ENCODE measurements at places on chromosomes 13 and 19.
A peak's percentile ranks its signal among the peaks of the same experiment; 100 is the strongest.

- no peak for DNase-seq
Measured at GRCh38 chr19:5091684-5092480, 123.0 kb downstream of the KDM4B start.

GRCh38 chr19:53965091-53965490 lies 2.4 kb downstream of the CACNG8 start:
- no peak for DNase-seq

GRCh38 chr13:53807251-53807834 lies 778.7 kb downstream of the OLFM4 start:
- DNase-seq, result no peak

- DNase-seq, result peak; percentile 89
Measured at GRCh38 chr19:20999731-21000352, 20.6 kb upstream of the ZNF430 start.

DNA sequence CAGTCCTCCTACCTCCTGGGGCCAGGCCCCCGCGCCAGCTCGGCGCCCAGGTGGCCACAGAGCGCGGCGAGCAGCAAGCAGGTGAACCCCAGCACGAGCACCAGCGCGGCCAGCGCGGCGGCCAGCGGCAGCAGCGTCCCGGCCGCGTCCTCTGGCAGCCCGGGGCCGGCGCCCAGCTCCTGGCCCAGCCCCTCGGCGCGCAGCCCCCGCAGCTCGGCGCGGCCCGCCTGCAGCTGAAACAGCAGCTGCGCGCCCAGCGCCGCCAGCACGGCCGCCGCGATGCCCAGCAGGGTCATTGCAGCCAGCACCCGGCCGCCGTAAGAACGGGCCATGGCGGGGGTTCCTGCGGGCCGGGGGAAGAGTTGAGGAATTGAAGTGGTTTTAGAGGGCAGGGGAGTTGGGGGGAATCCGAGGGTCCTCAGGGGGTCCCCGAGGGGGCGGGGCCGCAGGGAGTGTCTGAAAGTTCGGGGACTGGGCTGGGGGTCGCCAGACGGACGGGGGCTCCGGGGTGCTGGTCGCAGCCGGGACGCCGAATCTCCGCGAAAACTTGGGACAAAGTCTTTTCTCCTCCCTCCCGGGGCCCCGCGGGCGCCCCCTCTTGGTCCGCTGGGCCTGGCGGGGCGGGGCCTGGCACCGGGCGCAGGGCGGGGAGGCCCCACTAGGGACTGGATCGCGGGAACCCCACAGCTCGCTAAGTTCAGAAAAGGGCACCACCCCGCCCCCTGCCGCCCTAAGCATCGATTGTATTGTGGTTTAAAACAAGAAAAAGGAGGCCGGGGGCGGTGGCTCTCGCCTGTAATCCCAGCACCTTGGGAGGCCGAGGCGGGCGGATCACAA lies at the start of gene TMEM221:
TSS of gene TMEM221 (minus strand) at position 538 of the 837 bp plus-strand sequence. CDS start at position 332, 206 bp downstream.
- no peak for DNase-seq

DNA sequence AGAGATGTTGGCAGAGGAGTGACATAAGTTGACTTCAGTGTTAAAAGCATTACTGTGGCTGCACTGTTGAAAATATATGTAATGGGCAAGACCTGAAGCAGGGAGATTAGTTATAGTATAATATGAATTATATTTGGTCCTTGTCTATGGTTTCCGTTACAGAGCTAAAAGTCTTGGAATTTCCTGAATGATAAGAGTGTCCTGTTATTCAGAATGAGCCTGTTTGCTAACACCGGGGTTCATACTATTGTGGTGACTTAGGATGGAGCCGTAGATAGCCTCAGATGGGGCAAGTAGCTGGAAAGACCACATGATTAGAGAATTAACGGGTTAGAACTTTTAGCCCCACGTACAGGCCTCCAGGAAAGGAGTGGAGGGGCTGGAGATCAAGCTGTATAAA lies 5.7 kb downstream of the USPL1 start:
- DNase-seq, result no peak

DNA sequence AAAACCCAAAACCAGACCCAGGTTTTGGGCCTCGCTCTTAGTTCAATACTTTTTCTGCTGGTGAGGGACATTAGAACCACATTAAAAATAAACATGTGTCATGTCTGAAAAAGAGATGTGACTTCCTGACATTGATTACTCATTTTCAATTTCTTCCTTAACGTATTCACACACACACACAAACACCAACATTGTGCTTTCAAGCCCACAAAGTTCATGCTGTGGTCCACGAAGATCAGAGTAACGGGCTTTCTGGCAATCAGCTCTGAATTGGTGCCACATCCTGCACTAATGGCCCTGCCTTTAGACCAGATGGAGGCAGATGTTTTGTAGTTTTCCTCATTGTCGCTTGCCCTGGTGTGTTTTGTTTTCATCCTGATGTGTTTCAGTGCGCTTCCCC lies 47.9 kb upstream of the POMP start:
- DNase-seq, result no peak

DNA sequence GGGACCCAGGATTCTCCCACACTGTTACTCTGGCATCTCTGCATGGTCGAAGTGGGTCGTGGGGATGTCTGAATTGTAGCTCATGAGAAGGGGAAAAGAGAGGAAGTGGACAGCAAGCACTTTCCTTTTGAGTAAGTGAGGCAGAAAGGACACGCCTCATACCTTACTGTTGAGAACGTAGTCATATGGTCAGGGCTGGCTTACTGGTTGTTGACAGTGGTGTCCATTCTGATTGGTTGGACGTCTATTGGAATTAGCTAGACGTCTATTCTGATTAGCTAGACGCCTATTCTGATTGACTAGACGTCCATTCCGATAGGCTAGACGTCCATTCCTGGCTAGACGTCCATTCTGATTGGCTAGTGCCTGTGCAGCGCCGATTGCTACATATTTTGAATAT lies 12.4 kb downstream of the GRIN2D start:
- no peak for DNase-seq

- DNase-seq, result no peak
Measured at GRCh38 chr13:109105899-109106298, 476.5 kb downstream of the MYO16 start.

GRCh38 chr19:5590151-5590864 lies 22.6 kb upstream of the TINCR start:
- DNase-seq, result no peak

GRCh38 chr19:28463493-28464053 lies 749.4 kb downstream of the UQCRFS1 start:
- no peak for DNase-seq

DNA sequence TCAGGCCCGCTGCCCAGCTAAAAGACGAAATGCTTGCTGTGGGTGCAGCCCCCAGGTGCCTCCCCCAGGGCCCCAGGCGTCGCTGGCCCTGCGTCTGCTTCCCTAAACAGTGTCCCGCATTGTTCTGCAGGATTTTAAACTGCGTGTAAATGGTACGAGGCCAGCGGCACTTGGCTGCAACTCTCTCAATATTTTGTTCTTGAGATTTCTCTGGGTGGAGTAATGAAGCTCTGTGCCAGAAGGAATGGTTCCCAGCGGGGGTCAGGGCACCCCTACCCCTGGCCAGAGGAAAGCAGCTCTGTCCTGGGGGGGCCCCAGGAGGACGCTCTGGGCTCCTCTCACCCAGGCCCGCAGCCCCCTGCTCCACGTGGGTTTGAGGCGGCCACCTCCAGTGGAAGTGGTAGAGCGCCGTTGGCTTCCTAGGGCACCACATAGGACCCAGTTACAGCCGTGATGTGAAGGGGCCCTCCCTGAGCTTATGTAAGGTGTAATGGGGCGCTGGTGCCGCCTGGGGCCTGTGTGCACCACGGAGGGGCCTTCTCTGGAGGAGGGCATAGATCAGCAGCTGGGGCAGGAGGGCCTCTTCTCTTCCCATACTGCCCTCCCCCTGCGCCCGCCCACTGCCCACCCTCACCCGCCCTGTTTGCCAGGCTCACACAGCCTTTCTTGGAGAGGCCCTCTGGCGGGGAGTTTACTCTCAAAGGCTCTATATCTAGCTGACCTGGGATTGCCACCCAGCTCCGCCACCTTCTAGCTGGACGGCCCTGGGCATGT lies 19.8 kb downstream of the PAK4 start:
- DNase-seq, result no peak

DNA sequence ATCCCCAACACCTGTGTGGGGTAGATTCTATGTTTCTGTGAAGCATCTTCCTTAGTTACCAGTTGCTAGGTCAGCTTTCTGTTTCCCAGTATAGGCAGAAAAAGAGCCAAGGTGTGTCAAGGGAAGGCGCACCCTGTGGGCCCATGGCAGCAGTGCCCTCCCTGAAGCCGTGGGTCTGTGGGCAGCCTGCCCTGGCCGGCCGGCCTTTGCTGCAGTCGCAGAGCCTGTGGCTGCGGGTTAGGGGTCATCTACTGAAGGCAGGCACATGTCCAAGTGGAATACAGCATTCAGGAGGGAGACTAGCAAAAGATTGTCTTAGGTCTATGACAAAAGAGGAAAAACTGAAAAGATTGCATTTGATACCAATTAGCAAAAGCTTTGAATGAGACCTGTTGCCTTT lies 214.0 kb downstream of the IRS2 start:
- no peak for DNase-seq

Data from left renal cortex interstitium (tissue), 4 donors.